ENCODE measurements at places on chromosomes 7 and 10.

- DNase-seq = no peak
These were observed 384.2 kb upstream of the FOXK1 start for GRCh38 chr7:4297918-4298219.

DNA sequence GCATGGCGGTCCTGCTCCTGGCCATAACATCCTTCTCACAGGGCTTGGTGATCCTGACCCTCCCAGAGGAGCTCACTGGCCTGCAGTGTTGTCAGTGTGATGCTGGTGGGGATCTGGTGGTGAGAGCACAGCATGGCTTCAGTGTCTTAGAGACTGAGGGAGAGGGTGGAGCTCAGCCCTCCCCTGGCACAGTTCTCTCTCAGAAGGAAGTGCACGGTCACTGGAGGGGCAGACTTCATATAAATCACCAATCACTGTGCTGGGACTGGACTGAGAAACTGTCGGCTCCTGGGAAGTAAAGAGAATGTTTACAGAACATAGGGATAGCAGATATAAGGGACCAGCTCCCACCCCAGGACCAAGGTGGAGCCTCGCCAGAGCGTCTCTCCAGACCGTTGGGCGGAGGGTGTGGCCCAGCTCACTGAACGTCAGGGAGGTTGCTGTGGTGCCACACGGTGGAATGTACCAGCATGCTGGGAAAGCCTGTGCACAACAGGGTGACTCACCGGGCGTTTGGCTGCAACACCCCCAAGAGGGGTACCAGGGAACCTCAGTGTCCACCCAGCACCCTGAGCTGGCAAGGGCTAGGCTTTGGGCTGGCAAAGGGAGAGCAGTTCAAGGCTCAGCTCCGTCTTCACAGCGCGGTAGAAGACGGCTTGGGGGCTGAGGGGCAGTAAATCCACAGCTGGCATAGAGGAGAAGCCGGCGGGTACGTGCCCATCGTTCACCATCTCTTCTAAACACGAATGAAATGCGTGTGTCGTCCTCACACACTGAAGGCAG, 8.8 kb upstream of the GET4 start:
- no peak for DNase-seq

DNA sequence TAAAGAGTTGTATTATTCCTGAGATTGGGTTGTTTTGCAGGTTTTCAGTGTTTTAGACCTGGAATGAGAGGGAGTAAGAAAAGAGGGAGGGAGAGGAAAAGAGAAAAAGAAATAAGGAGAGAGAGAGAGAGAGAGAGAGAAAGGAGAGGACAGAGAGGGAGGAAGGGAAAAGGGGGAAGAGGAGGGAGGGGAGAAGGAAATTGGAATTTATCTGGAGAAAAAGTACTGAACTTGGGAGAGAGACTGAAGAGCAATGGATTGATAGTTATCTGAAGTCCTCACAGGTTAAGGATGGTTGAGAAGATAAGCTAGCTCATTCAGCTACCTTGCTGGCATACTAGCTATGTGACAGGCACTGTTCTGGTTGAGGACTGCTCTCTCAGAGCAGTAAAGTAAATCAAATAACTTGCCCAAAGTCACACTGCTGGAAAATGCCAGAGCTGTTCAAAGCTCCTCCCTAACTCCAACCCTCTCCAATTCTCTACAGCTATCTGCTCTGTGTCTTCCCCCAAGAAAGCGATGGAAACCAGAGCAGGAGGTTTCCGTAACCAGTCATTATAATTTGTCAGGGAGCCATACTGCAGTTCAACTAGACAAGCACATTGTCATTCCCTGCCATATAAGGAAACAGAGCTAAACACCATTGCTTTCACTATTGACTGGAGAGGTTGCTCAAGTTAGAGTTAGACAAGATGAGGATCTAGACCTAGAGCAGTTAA, 10.7 kb downstream of the CALD1 start:
- no peak for DNase-seq

DNA sequence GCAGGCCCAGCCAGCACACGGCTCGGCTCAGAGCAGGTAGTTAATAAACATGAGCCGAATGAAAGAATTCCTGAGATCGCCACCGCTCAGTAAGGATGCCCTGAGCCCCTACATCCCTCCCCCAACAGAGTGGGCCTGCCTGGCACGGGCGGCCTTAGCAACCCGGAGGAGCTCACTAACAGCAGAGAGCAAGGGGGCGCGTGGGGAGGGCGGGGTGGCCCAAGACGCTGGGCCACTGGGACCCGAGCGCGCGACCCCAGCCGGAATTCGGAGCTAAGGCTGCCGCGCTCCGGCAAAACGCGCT, 403 bp upstream of the ENO4 start:
- DNase-seq = no peak
